ENCODE measurements at places on chromosomes 12 and 14.

DNA sequence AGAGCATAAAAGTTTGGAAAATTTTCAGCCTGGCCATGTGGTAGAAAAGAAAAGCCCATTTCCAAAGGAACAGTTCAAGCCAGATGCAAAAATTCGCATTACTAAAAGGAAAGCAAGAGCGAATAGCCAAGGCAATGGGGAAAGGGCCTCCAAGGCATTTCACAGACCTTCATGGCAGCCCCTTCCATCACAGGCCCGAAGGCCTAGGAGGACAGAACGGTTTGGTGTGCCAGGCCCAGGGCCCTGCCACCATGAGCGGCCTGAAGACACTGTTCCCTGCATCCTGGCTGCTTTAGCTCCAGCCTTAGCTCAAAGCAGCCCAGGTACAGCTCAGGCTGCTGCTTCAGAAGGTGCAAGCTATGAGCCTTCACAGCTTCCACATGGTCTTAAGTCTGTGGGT lies 243.5 kb downstream of the PCNX1 start:
- no peak for DNase-seq

DNA sequence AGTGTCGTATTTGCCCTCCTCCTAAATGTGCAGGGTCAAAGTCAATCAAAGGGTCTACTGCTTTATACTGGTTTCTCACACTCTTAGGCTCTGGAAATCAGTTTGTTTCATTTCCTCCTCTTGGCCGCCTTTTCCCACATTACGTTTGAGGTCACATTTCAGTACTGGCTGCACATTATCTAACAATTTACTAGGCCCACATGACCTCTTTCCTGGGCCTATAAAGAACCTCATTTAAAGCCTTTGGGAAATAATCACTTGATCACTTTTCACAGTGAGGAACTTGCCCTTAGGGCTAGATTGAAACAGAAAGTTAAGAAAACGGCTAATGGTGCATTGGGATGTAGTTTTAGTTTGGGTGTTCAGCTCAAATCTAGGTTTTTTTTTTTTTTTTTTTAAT lies 497.5 kb downstream of the RERGL start:
- DNase-seq, result no peak

- no peak for DNase-seq
These were observed 59.8 kb downstream of the SERPINA3 start for GRCh38 chr14:94671870-94672444.

GRCh38 chr12:27627123-27627852 lies 69.0 kb upstream of the REP15 start:
- DNase-seq, result no peak

- no peak for DNase-seq
These were observed 130.2 kb downstream of the PELI2 start for GRCh38 chr14:56248442-56248841.

DNA sequence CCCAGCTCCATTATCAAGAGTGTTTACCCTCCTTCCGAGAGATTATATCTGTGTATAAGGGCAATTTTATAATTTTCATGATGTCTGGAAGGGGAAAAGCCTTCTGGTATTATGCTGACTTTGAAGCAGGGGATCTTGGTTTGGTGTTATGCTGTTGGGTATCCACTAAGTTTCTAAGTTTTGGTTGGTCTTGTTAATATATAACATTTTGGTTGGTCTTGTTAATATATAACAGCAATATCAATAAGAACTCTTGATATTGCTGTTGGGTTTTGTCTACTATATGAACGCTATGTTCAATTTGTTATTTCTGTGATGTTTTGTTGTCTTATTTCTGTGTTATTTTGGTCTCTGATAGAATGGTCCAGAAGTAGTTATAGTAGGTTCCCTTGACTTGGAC lies 349.2 kb upstream of the LRFN5 start:
- no peak for DNase-seq

DNA sequence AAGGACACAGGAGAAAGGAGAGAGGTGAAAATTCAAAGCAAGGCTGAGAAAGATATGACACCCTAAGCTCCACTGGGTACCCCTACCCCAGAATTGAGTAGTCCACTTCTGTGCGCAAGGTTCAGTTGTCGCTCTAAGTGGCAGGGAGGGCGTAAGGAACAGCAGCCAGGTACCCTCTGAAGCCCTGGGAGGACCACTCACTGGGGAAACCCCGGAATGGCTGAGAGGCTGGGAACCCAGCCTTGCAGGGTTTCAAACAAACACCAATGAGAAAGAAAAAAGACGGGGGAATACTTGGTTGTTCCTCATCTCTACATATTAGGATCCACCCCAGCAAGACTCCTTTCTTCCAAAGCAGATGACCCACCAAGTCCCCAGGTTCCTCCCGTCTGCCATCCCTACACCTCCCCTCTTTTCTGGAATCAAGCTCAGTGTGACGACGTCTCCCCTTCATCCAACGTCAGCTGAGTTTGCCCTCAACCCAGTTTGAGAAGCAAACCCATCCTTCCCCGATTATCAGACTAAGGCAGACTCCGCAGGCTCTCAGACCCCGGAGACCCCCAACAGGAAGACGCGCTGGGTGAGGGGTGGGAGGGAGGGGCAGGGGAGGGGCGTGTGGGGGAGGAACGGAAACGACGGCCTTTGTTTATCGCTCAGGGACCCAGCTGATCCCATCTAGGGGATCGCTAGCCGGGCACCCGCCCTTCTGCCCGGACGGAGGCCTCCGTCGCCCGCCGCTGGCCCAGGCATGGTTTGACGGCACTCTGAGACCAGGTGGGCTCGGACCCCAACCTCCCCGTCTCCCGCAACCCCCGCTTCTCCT lies 795 bp downstream of the LMBR1L start:
- DNase-seq, result no peak

DNA sequence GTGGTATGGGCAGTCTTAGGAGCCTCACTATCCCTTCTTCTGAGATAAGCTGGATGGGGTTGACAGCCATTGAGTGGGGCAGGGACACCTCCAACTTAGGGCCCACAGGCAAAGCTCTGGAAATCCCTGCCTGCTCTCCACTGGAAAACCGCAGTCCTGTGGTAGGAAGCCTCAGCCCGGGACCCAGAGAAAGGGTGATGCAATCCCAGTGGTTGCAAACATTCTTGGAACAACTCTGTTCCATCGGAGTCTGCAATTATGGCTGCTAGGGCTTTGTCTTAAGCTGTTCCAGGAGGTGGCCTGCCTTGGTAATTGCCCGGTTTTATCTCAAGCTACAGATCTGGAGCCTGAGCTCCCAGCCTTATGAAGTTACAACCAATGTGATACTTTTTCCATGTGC lies 133.4 kb downstream of the DICER1 start:
- no peak for DNase-seq

DNA sequence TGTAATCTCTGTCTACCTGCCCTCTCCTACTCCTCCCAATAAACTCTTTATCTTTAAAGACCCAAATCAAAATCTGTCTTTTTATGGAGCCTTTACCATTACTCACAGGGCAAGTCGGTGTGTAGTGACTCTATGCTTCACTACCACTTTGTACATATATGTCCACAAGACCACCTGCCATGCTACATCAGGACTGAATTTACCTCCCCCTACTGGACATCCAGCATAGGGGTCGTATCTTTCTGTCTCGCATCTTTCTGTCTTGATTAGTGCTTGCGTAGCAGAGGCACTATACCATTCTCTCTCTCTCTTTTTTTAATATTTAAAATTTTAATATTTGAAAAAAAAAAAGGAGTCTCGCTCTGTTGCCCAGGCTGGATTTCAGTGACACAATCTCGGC lies 587.5 kb downstream of the SOX5 start:
- DNase-seq, result no peak

DNA sequence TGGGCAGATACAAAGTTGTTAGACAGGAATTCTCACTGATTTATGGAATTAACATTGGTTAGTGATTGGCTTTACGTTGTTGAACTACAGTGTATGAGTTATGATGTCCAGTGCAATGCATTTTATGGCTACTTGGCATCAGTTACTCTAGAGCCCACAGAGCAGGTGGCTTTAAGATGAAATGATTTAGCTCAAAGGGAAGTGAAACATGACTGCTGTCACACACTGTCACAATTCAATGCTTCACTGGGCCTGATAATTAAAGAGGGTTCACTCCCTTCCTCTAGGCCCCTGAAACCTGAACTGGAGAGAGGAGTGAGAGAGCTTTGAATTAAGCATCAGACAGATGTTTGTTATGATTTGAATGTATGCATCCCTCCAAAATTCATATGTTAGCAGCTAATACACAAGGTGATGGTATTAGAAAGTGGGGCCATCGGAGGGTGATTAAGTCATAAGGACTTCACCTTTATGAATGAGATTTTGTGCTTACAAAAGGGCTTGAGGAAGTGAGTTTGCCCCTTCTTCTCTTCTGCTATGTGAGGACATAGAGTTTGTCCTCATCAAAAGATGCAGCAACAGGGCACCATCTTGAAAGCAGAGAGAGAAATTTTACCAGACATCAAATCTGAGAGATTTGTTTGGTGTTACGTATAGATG lies 175.8 kb upstream of the GRIN2B start:
- no peak for DNase-seq

DNA sequence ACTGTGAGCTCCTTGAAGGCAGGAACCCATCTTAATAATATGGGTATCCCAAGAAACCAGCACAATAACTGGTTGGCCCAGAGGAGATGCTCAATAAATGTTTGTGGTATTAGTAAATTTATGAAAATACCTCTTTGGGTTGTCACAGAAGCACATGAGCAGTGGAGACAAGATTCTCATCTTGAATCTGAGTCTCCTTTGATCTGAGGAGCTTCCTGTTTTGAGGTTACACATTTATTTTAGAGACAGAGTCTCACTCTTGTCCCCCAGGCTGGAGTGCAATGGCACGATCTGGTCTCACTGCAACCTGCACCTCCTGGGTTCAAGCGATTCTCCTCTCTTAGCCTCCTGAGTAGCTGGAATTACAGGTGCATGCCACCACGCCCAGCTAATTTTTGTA lies 247.4 kb downstream of the NRXN3 start:
- no peak for DNase-seq

DNA sequence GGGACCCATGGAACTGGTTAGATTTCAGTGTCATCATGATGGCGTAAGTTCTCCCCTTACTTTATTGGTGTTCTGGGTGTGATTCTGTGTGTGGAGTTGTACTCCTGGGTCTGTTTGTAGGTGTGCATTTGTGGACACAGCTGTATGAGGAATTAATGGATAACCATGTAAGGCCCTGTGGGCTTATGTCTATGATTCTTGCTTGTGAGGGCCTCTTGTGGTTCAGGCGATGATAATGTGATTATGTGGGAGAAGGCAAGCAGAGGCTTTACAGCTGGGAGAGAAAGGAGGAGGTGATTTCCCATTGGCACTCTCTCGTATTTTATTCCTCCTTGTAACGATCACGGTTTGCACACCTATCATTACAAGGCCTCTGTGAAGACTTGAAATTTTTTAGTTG lies 96.1 kb downstream of the SCN8A start:
- no peak for DNase-seq

- DNase-seq, result no peak
These were observed 501.8 kb downstream of the ETNK1 start for GRCh38 chr12:23126794-23127193.

DNA sequence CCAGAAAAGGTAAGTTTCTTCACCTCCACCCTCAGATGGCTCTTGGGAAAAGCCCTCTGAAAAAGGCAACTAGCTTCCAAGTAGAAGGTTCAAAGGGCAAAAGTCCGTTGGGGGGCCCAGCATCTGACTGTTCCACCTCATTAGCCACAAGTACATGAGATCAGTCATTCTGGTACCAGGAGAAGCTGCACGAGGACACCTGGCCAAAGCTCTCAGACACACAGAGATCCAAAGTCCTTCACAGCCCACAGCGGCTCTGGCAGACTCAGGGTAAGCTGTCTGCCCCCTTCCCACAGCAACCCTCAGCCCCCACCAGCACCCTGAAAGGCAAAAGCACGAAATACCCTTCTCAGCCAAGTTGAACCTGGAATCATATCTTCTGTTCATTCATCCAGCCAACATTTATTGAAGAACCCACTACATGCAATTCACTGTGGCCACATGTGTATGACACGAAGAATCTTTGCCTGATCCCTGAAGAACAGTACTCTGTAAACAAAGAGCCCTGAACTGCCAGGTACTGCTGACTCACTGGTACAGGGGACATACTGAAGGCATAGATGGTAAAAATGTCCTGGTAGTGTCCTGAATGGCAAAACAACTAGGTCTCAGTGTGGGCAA lies 19.0 kb downstream of the SLC7A7 start:
- no peak for DNase-seq

DNA sequence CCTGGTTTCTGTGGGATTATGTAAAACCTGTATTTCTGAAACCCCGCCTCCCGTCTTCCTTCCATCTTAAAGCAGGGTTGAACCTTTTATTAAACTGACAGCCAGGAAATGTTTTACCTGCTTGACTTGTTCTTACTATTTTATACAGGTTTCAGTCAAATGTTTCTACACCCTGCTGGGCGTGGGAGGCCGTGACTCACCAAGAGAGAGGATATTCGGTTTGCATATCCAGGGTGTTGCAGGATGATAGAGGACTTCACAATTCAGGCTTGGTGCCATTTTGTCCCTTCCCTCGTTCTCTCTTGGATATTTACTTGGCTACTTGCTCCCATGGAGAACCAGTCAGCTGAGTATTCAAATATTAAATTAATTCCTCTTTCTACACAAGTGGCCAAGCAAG lies 69.7 kb downstream of the ARF6 start:
- DNase-seq, result peak; percentile 71

- no peak for DNase-seq
These were observed 25.1 kb upstream of the GPHB5 start for GRCh38 chr14:63343878-63344277.

DNA sequence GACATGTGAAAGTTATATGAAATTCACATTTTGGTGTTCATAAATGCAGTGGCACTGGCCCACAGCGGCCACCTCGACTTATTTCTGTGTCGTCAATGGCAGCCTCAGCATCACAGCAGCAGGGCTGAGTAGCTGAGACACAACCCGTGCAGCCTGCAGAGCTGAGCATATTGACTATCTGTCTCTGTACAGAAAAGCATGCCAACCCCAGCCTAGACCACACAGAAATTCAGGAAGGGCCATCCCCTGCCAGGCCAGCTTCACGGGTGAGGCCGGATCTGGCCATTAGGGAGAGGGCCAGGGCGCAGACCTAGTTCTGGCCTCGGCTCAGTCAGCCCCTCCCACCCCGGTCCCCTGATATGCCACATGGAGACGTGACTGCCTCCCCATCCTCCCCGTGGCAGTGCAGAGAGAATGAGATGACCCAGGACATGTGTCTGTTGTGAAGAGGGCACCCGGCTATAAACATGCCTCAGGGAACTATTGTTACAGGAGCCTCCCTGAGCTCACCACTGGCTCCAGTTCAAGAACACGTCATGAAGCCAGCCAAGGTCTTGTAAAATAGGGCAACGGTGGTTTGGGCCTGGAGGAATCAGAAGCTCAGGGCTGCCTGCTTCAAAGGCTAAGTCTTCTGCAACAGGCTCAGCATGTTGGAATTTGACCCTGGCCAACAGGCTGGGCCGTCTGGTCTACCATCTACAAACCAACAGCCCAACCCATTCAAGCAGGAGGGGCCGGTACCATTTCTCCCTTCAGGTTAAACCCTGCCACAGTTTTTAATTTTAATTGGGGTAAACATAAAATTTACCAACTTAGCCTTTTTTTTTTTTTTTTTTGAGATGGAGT lies 25.5 kb downstream of the SCARB1 start:
- DNase-seq, result no peak

DNA sequence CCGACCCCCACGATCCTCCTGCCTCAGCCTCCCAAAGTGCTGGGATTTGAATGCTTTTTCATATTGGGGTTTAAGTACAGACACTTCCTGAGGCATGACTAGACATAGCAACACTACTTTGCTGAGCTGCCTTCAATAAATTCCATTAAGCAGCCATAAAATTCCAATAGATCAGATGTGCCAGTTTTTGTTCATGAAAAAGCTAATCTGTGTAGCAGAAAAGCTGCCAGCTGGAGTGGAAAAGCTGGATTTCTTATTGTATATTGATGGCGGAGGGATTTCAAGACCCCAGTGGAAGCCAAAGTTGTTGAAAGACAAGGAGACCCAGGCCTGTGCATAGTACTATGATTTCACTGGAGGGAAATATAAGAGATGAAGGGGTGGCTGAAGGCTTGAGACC lies 209.0 kb upstream of the NUDT4 start:
- no peak for DNase-seq

Measured in stimulated activated CD4-positive, alpha-beta T cell treated with anti-CD3 and anti-CD28 coated beads, TNF-alpha, amount 100 ng/mL, for 48 hours (primary cell).